ENCODE measurements at places on chromosomes 5 and 9.

DNA sequence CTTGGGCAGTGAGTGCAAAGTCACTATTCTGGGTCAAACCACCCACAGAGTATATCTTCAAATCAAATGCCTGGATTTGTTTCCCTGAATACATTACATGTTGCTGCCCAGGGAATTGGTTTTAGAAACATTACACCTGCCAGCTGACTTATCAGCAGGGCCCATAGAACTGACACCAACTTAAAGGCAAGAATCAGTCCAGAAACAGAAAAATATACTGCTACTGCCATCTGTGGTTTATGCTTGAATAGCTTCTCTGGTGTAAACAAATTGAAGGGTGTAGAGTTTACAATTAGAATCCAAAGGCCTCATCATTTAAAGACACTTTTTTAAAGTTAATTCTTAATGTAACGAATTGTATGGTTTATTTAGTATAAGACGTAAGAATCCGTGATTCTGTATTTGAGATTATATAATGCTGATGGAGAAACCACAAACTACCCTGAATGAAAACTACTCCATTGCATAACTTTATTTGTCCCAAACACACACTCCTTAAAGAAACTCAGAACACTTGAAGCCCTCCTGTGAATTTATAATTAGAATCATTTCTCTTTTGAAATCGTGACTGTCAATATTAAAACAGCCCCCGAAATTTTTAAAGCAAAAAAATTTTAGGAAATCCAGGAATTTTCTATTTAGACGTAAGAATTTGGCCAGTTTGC, 6.2 kb downstream of the NR6A1 start:
- no peak for DNase-seq

DNA sequence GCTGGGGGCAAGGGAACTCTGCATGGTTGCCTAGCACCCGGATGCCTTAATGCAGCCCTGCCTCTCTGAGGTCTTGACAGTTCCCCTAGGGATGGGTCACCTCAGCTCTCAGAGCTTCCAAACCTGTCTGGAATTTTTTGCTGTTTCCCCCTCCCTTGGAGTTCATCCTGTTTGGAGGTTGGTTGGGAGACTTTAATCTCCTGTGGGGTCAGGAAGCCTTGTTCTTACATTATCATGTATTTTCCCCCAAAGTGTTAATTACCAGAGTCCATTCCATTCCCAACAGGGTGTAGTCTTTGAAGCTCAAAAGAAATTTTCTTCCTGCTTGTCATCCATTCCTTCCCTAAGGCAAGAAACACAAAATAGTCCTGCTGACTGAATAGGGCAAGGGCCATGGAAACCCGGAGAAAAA, 150.3 kb upstream of the SPRY4 start:
- no peak for DNase-seq

GRCh38 chr9:114669961-114670360, 12.0 kb downstream of the TEX48 start:
- no peak for DNase-seq

DNA sequence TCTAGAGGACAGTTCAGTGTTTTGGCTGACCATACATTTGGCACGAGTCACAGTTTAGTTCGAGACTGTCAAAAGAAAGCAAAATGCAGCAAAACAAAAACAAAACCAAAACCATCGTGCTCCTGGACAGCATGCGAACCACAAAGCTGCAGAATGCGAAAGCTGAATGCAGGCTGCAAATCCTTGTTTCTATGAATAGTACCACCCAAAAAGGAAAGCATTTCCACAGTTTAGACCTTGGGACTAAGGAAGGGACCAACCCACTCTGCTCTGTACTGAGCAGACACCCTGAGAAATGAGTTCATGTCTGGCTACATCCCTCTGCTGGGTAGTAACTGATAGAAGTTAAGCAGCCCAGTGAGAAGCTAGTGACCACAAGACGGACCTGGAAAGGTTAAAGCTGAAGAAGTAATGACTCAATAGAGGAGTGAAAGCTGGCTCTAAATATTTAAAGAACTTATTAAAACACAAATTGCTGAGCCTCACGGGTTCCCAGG, 3.9 kb downstream of the GCNT4 start:
- DNase-seq = no peak

GRCh38 chr5:129003232-129003631, 37.9 kb downstream of the SLC27A6 start:
- no peak for DNase-seq

DNA sequence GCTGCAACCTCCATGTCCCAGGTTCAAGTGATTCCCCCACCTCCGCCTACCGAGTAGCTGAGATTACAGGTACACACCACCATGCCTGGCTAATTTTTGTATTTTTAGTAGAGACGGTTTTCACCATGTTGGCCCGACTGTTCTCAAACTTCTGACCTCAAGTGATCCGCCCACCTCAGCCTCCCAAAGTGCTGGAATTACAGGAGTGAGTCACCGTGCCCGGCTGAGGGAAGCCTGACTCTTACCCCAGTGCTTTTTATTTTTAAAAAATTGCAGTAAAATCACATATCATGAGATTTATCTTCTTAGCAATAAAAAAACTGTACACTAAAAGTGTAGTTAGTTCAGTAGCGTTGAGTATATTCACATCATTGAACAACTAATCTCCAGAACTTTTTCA, 105.3 kb downstream of the SLIT3 start:
- no peak for DNase-seq

GRCh38 chr9:98339987-98340800, 84.7 kb upstream of the TBC1D2 start:
- DNase-seq = no peak

DNA sequence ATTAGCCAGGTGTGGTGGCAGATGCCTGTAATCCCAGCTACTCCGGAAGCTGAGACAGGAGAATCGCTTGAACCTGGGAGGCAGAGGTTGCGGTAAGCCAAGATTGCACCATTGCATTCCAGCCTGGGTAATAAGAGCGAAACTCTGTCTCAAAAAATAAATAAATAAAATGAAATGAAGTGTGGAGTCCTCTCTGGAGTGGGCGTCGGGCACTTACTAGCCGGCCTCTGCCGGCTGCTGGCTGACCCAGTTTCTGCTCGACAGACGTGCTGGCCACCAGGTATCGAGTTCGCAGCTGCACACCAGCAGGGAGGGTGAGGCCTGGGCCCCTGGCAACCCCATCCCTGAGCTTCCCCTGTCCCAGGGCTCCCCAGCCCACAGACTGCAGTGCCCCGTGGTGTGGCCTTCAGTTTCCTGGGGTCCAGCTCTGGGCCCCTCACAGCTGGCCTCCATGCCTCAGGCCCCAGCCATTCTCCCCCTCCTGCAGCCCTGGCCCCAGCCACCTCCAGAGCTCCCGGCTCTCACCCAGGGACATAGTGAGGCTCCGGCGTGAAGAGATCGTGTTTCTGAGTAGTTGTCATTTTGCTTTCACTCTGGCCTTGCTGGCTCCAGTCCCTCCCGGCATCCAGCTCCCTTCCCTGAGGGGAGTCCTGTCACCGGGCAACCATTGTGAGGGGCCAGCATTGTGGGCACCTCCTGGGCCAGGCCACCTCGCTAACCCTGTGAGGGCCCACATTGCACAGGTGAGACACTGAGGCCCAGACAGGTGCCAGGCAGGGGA, 3.8 kb upstream of the STPG3 start:
- DNase-seq = no peak

DNA sequence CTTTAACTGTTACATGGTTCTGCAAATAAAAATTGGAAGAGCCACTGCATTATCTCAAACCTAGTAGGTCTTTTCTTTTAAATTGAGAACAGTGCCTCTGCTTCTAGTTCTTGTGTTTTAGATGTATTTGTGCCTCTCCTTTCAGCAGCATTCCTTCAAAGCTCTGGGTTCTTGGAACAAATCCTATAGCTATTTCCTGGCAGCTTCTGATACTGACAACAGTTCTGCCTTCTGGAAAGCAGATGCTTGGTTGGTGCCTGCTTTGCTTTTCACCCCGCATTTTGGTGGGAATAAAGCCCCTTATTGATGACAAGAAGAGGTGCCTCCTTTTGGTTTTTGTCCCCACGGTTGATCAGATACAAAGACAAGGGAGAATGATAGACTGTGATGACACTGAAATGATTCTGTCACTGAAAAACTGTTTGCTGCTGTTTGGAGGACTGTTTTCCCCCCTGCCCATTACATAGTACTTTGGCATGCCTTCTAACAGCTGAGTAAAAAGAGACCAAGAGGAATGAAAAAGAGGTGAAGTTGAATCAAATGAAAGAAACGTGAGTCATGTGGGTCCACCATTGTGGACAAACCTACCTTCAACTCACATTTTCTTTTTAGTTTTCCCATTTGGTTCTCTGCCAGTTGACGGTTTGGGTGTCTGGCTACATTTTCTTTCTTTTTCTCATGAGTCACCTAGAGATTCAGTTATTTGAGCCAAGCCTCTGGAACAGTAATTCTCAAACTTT, 5.6 kb downstream of the PTCD2 start:
- DNase-seq = no peak

GRCh38 chr5:100119903-100120302, 415.3 kb upstream of the FAM174A start:
- no peak for DNase-seq

- no peak for DNase-seq
Measured at GRCh38 chr5:181051841-181052671, 12.0 kb downstream of the BTNL9 start.

DNA sequence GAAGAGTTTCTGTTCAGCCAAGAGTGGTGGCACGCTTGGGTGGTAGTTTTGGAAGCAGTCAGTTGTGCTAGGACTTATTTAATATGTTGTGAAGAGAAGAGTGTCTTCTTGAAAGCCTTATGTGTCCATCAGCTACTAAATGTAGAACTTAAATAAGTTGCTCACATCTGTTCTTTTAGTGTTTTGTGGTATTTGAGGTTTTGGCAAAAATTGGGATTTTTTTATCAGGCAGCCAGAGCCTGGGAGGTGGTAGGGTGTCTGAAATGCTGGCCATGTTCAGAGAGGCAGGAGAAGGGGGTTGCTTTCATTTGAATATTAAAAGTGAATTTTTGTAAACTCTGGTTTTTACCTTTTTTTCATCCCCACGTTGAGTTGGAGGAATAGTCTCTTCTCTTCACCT, 24.2 kb upstream of the ZBTB34 start:
- no peak for DNase-seq

GRCh38 chr5:95238560-95239325, 46.2 kb downstream of the MCTP1 start:
- no peak for DNase-seq

DNA sequence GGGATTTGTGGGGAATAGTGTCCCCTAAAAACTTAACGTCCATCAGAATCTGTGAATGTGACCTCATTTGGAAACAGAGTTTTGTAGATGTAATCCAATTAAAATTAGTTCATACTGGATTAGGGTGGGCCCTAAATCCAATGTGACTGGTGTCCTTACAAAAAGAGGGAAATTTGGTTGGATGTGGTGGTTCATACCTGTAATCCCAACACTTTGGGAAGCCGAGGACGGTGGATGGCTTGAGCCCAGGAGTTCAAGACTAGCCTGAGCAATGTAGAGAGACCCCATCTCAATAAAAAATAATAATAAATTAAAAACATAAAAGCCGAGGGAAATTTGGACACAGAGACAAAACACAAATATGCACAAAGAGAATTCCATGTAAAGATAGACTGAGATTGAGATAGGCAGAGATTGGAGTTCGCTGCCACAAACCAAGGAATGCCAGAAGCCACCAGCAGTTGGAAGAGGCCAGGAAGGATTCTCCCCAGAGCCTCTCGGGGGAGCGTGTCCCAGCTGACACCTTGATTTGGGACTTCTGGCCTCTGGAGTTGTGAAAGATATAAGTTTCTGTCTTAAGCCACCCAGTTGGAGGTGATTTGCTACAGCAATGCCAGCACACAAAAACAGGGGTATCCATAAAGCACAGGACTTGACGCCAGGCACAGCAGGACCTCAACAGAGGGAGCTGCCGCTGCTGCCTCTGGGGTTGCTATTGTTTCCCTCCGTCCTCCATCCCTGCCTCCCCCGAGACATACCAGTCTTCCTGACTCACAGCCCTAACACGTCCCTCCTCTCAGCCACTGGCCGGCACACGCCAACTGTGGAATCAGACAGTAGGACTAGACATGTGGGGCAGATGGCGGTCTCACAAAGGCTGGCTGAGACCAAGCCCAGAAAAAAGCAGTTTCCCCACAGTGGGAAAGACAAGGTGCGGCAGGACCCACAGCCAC, 73.8 kb upstream of the IL17B start:
- no peak for DNase-seq

DNA sequence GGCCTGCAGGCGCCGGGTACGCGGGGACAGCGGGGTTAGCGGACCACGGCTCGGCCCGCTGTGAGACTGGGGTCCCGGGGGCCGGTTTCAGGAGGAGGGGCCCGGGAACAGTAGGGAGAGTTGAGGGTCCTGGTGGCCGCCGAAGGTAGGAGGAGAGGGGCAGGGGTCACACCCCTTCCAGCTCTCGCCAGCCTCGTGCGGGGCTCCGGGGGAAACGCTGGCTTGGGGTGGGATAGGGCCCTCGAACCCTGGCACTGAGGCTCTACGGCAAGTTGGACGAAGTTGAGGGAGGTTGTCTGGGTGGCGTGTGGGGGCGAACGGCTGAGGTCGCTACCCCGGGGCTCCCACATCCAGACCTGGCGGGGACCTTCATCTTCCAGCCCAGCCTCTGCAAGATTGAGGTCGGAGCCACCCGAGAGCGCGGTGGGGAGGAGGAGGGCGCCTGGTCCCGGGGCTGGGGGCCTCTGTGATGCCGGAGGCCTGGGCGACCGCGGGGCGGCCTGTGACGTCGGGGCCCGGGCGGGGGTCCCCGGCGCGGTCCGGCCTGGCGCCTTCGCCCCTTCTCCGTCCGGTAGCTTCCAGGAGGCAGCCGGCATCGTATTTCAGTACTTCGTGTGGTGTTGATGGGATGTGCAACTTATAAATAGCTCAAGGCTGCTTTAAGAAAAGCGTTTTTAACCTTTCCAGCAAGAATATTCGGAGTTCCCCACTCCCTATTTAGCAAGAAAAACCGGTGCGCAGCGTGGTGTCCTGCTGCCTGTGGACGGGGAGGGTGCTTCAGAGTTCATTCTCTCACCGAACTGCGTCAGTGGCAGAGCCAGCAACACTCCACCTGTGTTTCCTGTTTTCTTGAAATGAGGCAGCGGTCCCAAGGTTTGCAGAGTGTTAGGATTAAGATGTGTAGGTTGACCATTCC, 902 bp downstream of the HABP4 start:
- peak; percentile 22 for DNase-seq

DNA sequence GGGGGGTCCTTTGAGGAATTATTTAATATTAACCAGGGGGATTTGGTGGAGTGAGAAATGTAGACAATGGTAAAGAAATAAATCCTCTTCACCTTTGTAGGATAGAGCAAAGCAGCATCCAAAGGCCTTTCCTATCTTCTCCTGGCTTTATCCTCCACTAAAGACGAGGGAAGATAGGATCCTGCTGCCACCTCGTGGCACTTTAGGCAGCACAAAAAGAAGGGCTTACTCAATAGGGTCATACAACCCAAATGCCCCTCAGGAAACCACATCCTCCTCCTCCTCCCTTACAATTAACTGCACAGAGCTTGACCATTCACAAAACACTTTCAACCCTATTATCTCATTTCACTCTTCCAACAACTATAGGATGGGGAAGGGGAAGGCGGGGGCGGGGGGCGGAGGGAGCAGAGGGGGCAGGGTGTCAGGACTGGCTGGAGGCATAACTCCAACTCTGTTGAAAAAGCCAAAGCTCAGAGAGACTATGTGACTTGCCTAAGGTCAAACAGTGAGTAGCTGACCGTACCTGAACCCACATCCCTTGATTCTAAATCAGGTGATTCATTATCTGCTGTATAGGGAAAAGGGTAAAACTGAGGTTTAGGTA, 45.4 kb upstream of the MYOT start:
- DNase-seq = no peak

- no peak for DNase-seq
Measured at GRCh38 chr9:91716239-91716638, 233.8 kb downstream of the ROR2 start.
